ENCODE measurements at places on chromosomes 4 and X.

GRCh38 chrX:15549189-15550012, 48.8 kb downstream of the BMX start:
- DNase-seq: no peak

GRCh38 chr4:155026715-155027114, 181.7 kb upstream of the NPY2R start:
- DNase-seq: no peak

DNA sequence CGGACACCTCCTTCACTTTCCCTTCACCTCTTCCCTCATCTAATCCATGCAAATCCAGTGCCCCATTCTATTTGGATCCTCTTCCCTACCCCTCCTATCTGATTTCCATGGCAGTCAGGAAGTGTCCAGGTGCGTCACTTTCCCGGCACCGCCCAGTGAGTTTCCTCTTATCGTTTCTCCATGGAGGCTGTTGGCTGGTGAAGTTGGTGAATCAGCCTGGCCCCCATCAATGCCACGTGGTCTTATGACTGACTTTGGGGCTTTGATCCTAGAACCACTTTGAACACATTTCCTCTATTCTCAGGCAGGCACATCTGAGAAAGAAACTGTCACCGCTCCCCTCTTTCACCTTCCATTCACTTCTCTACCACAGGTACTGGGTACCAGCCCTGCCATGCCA, 137.8 kb downstream of the CEP135 start:
- peak; percentile 13 for DNase-seq

DNA sequence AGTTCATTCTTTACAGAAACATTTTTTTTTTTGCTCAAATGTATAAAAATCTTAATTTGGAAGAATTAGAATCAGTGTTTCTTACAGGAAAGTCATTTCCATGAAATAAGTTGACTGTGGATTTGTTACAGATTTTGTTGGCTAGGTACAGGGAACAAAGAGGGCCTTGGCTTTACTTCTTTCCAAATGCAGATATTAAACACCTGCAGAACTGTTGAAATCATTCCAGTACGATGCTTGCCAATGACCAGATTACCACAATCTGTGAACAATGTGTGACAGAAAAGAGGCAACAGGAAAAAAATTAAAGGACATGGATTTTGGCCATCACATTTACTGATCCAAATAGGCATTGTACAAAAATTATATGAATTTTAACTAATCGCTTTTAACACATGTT, 70.8 kb downstream of the ANXA10 start:
- no peak for DNase-seq

- no peak for DNase-seq
These were observed 10.0 kb upstream of the LNX1 start for GRCh38 chr4:53601251-53601764.

GRCh38 chrX:20515841-20516461, 249.2 kb upstream of the RPS6KA3 start:
- DNase-seq: peak; percentile 87

DNA sequence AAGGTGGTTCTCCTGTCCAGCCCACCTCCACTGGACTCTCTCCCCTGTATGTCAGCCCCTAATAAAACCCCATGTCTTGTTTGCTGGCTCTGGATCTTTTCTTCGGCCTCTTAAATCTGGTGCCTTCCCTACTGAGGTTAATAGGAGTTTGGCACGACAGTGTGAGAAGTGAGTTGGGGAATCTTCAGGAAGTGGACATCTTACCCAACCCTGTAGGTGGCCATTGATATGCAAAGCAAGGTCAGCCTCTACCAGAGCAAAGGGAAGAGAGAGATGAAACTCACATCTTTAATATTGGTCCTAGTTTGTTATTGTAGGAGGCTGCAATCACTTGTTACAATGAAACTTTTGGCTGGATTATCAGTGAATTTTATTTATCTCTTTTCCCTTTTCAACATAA, 111.7 kb downstream of the CHRDL1 start:
- DNase-seq: no peak

DNA sequence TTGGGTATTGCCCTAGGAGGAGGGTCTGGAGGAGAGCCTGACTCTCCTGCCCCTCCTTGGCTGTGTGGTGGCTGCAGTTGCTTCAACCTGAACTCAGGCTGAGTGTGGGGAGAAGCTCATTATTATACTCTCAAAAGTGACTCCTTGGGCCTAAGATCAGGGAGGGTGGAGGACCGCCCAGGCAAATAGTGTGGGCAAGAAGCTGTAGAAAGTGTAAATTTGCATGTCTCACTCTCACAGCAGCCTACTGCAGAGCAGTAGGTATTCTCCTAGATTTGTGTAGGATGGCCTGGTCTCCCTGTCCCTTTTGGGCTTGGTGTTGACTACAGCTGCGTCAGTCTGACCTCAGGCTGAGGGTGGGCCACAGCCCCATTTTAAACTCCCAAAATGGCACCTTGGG, 156.1 kb downstream of the ZNF330 start:
- no peak for DNase-seq

- DNase-seq: no peak
These were observed 61.9 kb upstream of the TAB3 start for GRCh38 chrX:30951003-30951402.

- DNase-seq: no peak
These were observed 5.5 kb upstream of the PHF8 start for GRCh38 chrX:54049801-54050200.

DNA sequence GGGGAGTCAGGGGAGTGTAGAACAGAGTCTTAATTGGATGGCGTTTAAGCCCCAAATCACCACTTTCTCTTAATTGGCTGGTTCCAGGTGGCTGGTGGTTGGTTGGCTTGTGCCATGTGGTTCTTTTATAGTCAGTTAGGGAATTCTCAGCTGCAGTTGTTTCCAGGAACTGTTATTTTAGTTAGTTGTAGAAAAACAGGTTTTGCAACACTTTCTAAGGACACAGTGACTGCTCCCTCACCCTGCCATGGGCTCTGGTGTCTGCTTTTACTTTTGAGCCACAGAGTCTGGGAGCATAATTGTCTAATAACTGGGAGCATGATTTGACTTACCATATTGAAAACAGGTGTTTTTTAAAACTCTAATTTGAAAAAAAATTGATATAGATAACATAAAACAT, 75.8 kb upstream of the PCDH18 start:
- no peak for DNase-seq

GRCh38 chrX:97743014-97743413, 859.3 kb downstream of the RPA4 start:
- no peak for DNase-seq

- DNase-seq: peak; percentile 34
These were observed 122.3 kb upstream of the TBL1X start for GRCh38 chrX:9342561-9343051.

GRCh38 chr4:127479031-127479622, 153.6 kb upstream of the INTU start:
- DNase-seq: peak; percentile 43

GRCh38 chr4:678331-679103, 4.2 kb downstream of the MYL5 start:
- DNase-seq: no peak

GRCh38 chr4:6356076-6356560, 86.5 kb downstream of the WFS1 start:
- no peak for DNase-seq

DNA sequence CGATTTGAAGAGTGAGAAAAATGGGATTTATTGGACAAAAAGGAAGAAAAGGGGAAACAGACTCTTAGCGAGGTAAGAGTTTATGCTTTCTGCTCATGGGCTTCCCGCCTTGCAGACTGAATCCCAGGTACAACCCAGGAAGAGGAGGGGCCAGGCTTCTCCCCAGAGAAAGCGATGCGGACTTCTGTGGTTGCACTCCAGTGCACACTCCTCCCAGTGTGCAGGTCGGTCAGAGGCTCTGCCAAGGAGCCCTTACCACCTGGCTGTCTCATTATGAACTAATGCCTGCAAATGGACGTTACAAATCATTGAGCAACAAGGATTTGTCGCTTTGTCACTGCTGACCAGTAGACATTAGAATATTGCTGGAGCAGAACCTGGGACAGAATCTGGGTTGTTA, 39.9 kb upstream of the GLRA2 start:
- no peak for DNase-seq

DNA sequence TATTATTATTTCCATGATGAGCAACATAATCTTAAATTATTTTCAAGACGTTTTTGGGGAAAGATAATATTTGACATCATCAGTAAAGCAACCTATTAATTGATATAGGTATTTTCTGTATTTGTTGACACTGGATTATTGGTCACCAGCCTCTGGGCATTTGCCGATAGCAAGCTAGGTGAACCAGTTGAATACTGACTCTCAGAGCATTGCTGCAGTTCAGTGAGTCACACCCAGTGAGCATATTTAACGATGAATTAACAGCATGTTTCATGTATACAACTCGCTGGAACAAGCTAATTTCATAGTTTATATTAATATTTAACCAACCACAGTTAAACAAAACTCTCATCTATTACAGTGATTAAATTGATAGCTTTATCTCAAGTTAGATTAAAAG, 1006.0 kb upstream of the DIAPH2 start:
- DNase-seq: no peak

- no peak for DNase-seq
These were observed 157.3 kb upstream of the TET2 start for GRCh38 chr4:104989371-104989770.

DNA sequence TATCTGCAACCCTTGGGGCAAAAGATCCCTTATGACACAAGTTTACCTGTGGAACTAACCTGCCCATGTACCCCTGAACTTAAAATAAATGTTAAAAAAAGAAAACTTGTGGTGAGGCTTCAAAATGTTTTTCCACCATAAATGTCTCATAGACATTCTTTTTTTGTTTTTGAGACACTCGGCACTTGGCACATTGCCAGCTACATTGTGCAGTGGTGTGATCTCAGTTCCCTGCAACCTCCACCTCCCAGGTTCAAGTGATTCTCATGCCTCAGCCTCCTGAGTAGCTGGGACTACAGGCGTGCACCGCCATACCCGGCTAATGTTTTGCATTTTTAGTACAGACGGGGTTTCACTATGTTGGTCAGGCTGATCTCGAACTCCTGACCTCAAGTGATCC, 528.9 kb upstream of the CXorf51A start:
- DNase-seq: no peak

DNA sequence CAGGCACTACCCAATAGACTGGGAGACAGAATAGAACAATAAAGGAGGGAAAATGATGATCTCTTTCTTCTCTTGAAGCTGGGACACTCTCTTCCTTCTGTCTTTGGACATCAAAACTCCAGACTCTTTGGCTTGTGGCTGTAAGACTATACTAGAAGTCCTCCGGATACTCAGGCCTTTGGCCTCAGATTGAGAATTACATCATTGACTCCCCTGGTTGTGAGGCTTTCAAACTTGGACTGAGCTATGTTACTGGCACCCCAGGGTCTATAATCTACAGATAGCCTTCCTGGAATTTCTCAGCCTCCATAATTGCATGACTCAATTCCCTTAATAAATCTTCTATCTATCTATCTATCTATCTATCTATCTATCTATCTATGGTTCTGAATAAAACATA, 294.2 kb upstream of the CT83 start:
- no peak for DNase-seq

GRCh38 chr4:7719354-7720174, 220.1 kb downstream of the AFAP1 start:
- DNase-seq: peak; percentile 51

DNA sequence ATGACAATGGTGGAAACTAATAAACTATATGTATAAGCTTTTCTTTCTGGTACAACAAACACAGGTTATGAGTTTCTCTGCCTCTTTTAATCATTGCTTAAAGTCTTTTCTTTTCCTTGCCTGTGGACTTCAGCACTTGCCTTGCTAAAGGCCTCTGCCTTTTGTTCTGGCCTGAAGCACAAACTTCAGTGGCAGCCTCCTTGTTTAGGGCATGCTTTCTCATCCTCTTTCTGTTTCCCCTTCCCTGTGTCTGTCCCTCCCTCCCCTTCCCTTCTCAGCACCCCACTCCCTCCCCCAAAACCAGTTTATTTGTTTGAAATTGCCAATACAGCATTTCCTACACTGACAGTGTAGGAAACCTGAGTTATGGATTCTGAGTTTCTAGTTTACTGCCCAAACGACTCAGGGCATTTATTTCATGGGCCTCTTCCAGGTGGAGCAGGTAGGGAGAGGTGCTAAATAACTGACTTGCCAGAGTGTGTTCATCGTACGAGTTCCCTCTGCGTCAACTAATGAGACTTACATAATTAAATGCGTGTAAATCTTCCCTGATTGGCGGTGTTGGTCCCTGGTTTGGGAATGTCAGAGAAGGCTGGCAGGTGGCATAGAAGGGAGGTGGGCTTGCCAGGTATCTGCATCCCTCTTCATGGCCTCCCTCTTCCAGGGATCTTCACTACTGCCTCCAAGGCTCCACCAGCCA, 311.0 kb downstream of the FBXW7 start:
- no peak for DNase-seq

- DNase-seq: no peak
These were observed 83.3 kb downstream of the HPRT1 start for GRCh38 chrX:134543288-134543687.

DNA sequence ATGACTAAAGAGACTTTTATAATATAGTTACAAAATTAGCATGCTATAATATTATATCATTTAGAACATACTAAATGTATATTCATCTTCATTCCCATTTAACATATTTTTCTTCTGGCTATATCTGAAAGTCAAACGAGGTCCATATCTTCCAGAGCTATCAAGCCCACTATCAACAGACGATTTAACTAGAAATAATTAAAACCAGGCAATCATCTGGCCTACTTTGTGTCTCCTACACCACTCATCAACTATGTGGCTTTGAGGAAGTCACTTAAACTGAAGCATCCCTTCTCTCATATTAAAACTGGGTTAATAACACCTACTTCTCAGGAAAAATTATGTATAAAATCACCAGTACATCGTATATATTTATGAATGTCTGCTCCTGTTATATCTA, 1330.5 kb upstream of the PABPC4L start:
- no peak for DNase-seq

GRCh38 chr4:12701384-12701783, 782.8 kb downstream of the RAB28 start:
- DNase-seq: no peak

DNA sequence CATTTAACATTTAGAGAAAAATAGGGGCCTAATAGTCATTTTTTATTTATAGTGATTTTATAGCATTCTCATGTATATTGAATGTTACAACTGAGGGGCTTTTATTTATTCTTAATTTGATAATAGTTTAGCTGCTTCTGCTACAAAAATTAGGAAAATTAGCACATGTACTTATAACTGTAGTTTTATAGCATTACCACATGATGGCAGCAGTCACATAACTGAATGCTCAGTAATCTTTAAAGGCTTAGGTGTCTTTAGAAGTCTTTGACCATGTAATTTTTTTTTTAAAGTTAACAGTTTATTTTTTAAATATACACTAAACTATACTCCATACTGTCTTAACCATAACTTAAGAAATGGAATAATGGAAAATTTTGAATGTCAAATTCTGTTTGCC, 136.6 kb downstream of the STAG2 start:
- DNase-seq: peak; percentile 44

All from kidney capillary endothelial cell (primary cell).